Activated T-helper 9 cell treated with anti-CD3 and anti-CD28 coated beads, Interleukin-2, amount 50 U/mL, for 16 hours (primary cell): ENCODE measurements at places on chromosomes 2 and 18.

GRCh38 chr2:58047961-58048360, 1.4 kb downstream of the VRK2 start:
- no peak for DNase-seq

DNA sequence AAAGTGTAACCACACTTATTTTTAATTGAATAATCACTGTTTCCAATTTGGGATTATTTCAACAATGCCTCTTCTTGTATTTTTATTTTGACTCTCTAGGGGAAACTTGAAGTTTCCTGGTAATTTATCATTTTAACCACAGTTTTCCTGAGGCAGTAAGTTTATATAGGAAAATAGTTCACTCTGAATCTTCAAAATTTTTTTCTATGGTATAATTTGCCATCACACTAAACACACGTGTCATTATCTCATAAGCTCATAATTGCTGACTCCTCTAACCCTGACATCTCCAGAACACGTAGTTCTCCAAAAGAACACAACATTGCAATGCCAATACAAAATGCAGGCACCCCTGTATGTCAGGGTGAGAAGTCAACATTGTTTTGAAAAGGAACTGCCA, 102.2 kb upstream of the FZD7 start:
- DNase-seq = no peak

DNA sequence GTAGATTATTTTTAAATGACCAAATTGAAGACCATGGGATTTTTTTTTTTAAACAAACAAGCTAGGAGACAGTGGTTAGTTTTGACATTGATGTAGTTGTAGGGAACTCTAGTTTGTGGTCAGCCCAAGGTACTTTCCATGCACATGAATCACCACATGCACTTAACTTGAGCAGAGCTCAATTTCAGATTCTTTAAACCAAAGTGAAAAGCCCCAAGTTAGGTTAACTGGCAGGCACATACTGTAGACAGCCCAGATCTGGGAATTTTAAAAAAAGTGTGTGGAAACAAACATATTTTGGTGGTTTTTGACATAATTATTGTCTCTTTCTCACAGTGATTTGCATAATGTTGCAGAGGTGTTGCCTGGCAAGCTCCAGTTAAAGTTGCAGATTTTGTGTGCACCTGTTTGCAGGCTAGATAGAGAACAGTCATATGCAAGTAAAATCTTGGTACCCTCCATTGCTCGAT, 88.4 kb downstream of the BCL2L11 start:
- no peak for DNase-seq

GRCh38 chr2:48572816-48573215, 42.9 kb downstream of the STON1 start:
- no peak for DNase-seq

DNA sequence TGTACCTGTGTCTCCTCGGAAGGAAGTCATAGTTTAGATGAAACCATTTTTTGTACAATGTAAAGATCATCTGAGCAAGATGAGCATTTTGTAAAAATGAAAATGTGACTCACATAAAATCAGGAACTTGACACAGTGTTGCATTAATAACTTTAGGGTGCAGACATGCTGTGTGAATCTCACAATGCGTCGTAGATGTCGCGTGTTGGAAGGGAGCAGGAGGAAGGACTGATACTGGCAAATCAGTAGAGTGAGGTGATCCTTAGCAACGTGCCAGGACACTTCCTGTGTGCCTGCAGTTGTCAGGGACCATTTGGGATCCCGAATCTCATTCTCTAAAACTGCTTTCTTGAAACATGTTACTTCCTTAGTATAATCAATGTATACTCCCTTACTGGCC, 103.1 kb downstream of the SH3BP4 start:
- DNase-seq = no peak

- DNase-seq = no peak
Observed at GRCh38 chr2:136363900-136364299, 246.0 kb upstream of the CXCR4 start.

- no peak for DNase-seq
Observed at GRCh38 chr2:230435431-230435830, 19.4 kb downstream of the SP100 start.

GRCh38 chr2:216545359-216545758, 46.7 kb downstream of the RPL37A start:
- no peak for DNase-seq

- DNase-seq = no peak
Observed at GRCh38 chr2:192196421-192197194, 1.9 kb upstream of the TMEFF2 start.

GRCh38 chr18:44887227-44887631, 206.5 kb downstream of the SETBP1 start:
- DNase-seq = peak; percentile 25

GRCh38 chr18:45287531-45287930, 327.7 kb upstream of the SLC14A2 start:
- no peak for DNase-seq

DNA sequence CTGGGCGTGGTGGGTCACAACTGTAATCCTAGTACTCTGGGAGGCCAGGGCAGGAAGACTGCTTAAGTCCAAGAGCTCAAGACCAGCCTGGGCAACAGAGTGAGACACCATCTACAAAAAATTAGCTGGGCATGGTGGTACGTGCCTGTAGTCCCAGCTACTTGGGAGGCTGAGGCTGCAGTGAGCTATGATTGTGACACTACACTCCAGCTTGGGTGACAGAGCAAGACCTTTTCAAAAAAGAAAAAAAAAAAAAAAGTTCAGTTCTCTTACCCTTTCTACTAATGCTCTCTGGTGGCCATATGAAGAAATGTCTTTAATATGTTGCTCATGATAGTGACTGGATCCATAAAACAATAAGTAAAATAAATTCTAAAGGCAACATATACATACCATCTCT, 14.9 kb downstream of the TYW5 start:
- DNase-seq = no peak

- peak; percentile 20 for DNase-seq
Observed at GRCh38 chr18:3451989-3452749, 2.2 kb downstream of the TGIF1 start.

DNA sequence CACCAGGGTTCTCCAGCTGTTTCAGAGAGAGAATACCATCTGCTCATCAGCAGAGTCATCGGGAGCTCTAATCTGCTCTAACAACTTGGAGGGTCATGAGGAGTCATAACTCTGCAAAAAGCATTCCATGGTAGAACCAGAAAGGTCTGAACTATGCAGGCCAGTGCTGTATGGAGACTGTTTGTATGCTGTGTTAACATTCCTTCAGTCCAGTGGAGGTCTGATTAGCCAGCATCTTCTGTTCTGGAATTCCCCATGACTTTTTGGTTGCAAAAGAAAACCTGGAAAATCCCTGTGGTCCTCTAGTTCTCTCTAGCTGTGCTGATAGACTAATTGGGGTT, 9.4 kb upstream of the ITGB6 start:
- no peak for DNase-seq

DNA sequence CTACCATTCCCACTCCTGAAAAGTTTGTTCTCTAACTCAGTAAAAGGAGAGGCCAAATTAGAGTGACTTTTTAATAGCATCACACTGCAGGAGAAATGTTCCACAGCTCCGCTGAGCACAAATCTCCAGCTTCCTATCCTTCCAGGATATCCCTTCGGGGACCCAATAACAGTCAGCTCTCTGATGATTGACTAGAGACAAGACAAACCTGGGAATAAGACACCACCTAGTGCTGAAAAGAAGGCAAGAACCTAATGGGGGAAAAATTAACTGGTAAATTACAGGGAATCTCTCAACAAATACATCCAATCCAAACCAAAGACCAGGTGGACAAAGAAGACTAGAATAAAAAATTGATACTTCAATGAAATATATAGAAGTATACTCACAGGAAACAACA, 977.1 kb upstream of the SOX11 start:
- DNase-seq = no peak

- no peak for DNase-seq
Observed at GRCh38 chr2:10863837-10864236, 47.9 kb upstream of the KCNF1 start.

GRCh38 chr2:119545754-119546446, 1.7 kb downstream of the CFAP221 start:
- DNase-seq = no peak

DNA sequence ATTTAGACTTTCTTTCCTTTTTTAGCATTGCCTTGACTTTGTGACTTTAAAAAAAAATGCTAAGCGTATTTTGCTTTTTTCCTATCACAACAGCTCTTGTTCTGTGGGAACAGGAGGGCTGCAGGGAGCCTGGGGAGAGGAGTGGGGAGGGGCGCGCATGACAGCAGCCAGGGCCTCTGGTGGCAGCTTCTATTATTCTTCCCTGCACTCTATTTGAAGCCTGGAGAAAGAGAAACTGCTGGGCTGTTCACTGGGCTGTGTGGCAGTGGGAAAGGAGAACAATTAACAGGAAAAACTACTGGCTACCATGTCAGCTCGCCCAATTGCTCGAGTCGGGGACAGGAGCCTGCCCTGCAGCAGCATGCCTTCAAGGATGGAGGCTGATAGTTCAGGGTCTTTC, 119.0 kb upstream of the ZBTB14 start:
- no peak for DNase-seq

- no peak for DNase-seq
Observed at GRCh38 chr2:233273120-233273519, 21.6 kb downstream of the ATG16L1 start.

GRCh38 chr2:149587950-149588487, 444 bp upstream of the MMADHC start:
- DNase-seq = no peak

- no peak for DNase-seq
Observed at GRCh38 chr2:63050334-63051041, at the start of gene OTX1. OTX1 (plus strand) TSS chr2:63050830; CDS start chr2:63052991, 2,161 bp downstream.
